ENCODE measurements at places on chromosomes 7 and 10.

- no peak for DNase-seq
These were observed 147.9 kb downstream of the PLXNA4 start for GRCh38 chr7:132428247-132428919.

- no peak for DNase-seq
These were observed 93.9 kb upstream of the ZNF92 start for GRCh38 chr7:65279795-65280194.

DNA sequence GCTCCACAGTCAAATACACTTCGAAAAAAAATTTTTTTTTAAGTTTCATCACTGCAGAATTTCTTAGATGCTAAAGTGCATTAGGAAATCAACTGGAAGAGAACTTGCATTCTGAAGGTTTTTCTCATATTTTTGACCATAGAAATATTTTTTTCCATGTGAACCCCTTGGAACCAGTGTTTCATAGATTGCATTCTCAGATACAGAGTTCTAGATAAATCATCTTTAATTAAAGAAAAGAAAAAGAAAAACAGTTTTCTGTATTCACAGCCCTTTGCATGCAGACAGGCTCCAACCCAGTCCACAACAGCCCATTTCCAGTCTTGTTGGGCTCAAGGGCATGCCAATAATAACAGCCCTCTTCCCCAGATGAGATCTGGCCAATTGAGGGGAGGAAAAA lies 75.5 kb upstream of the RPA3 start:
- DNase-seq = no peak

DNA sequence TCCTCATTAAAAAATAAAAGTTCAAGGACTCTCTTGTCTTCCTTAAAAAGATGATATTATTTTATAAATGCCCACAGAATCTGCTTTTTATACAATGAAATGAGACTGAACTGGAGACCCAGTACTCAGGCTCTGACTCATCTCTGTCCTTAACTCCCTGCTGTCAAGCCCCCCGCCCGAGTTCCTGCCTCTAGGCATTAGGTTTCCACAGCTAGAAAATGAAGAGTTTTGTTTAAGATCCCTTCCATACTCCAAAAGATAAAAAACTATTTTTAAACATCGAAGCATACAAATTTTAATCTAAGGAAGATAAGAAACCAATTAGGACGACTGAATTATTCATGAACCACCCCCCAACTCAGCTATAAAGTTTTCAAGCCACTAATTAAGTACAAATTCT lies 97.7 kb upstream of the FEZF1 start:
- DNase-seq = no peak

GRCh38 chr7:31761646-31762045 lies 74.6 kb downstream of the PPP1R17 start:
- no peak for DNase-seq

- DNase-seq = no peak
These were observed 302.8 kb downstream of the PTPRN2 start for GRCh38 chr7:158284617-158285382.

GRCh38 chr10:119443441-119443840 lies 99.1 kb downstream of the RGS10 start:
- DNase-seq = no peak

- DNase-seq = no peak
These were observed 71.2 kb downstream of the SIRT1 start for GRCh38 chr10:67955614-67956013.

DNA sequence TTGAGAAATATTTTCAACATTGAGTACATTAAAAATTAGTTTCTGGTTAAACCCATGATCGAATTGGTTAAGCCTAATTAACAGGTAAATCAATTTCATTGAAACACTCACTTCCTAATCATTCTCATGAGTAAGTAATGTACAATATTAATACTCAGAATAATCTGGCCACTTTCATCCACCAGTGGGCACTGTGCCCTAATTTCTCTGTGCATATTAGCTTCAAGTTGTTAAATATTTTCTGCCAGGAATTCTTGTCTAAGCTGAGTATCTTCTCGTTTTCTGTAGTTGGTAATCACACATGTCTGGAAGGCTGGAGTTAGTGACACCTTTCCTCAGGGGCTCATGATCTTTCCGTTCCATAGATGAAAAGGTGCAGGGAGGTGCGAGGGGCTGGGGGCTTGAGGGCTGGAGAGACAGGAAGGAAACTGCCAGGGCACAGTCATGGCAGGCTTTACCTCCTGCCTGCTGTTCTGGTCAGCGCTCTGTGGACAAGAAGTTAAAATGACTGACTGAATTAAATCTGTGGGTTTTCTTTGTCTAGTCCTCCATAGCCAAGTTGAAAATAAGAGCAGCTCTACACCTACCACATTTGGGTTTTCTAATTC lies 71.9 kb downstream of the WIPF3 start:
- DNase-seq = no peak

GRCh38 chr7:96067321-96067720 lies 254.6 kb downstream of the SLC25A13 start:
- no peak for DNase-seq

GRCh38 chr10:127210936-127211466 lies 14.6 kb upstream of the INSYN2A start:
- no peak for DNase-seq

DNA sequence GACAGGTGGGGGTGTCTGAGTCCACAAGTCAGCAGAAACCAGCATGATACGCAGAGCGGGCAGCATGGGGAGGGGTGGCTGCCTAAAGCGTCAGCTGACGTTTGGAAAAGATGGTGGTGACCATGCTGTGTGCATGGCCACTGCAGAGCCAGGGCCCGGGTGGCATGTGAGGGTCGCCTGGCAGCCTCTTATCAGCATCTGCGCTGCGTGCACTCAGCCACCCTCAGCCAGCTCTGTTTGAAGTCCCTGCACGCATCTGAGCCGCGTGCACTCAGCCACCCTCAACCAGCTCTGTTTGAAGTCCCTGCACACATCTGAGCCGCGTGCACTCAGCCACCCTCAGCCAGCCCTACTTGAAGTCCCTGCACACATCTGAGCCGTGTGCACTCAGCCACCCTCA lies 61.5 kb downstream of the WDR37 start:
- DNase-seq = no peak
